ENCODE measurements at places on chromosomes 3 and 15. TPM values are rescaled to one million over a fixed set of nuclear protein-coding genes. Genes with fewer than 3 reads are reported as not detected.

MASP1 gene
- not detected for total RNA-seq

PP2D1 gene
- not detected for total RNA-seq

ISLR gene
- 0.39 TPM for total RNA-seq

A4GNT gene
- total RNA-seq = not detected

COL6A6 gene
- total RNA-seq = not detected

All from A549 treated with CpdA at 1 μM for 4 hours (cell line).